ENCODE measurements at places on chromosomes 3 and 15.

GRCh38 chr3:2468816-2469215 is 370.1 kb downstream of the CNTN4 start:
- no peak for DNase-seq

GRCh38 chr15:92981333-92981732 is 81.2 kb downstream of the CHD2 start:
- DNase-seq: no peak

- DNase-seq: peak; percentile 92
Measured at GRCh38 chr3:177977381-177978158, 558.7 kb upstream of the KCNMB2 start.

- DNase-seq: peak; percentile 26
Measured at GRCh38 chr3:150607267-150608065, 4.3 kb downstream of the SELENOT start.

- DNase-seq: no peak
Measured at GRCh38 chr3:57436195-57436761, 107.9 kb downstream of the DNAH12 start.

- no peak for DNase-seq
Measured at GRCh38 chr3:126745760-126746394, 41.8 kb downstream of the CHCHD6 start.

- DNase-seq: no peak
Measured at GRCh38 chr3:154901278-154901677, 178.8 kb upstream of the MME start.

GRCh38 chr3:123523023-123523412 is 61.8 kb downstream of the HACD2 start:
- no peak for DNase-seq

DNA sequence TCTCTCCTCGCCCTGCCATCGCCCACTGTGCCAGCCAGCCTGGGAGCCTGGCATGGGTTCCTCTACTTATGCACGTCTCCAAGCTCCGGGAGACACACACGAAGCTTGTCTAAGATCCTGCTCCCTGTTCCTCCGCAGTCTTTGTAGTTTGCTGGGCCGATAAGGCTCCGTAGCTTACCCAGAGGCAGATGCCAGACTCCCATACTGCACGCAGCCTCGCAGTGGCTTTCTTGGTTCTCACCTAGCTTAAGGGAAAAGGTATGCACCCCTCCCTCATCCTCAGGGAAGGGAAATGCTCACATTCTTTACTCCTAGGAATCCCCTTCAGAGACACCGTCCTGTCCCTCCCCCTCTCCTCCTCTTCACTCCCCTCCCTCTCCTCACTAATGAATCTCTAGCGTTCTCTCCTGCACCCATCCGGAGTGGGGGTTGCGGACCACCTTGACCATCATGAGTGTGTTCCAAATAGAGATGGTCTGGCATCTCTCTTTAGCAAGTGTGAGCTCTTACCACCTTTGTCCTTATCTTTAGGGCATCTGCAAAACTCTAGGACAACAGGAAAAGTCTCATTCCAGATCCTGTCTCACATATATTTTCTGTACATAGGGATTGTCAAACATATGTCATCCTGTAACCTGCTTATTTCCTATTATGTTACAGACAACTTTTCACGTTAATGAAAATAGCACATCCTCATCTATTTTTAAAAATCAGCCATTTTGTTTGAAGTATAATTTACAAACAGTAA is 56.5 kb downstream of the TMEM266 start:
- DNase-seq: no peak

DNA sequence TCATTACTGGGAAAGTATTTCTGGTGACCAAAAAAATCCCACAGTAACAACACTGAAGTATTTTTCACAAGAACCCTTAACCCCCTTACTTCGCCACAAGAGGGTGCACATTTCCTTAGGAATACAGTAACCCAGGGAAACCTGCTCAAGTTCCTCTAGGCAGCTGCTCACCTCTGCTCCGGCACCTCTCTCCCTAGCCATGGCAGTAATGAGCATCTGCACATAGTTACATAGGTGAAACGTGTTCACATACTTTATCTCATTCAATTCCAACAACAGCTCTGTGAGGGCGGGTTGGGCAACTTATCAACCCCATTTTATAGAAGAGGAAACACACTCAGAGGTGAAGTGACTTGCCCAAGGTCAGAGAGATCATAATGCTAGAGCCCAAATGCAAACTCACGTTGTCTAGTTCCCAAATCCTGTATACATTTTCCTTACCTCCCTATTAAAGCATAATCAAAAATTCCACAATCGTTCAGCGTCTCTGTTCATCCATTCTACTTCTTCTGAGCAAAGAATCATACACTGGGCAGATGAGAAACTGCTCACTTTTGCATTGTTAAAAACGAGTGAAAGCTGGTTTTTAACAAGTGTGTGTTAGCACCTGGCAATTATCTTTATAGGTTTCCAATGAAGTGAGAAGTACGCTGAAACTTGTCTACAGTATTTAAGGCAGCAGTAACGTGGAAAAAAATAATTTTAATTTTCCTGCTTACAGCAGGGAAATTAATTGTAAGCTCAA is 90.7 kb downstream of the IGF2BP2 start:
- peak; percentile 91 for DNase-seq

DNA sequence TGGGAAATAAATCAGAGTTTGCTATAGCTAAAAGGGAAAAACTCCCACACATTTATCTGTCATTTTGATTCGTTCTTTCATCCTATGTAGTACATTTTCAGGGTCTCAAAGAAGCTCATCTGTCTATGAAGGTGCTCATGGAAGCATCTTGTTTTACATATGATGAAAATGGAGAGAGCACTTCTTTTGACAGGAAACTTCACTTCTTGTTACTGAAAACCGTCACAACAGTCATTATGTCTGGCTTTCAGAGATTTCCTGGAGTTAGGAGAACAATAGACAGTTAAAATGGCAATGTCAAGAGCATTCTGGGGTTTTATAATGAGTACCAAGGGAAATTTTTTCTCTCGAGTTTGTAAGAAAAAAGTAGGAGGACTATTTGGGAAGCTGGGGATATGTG is 83.3 kb downstream of the TMEM108 start:
- no peak for DNase-seq

- peak; percentile 3 for DNase-seq
Measured at GRCh38 chr3:59143447-59143846, 93.6 kb upstream of the CFAP20DC start.

DNA sequence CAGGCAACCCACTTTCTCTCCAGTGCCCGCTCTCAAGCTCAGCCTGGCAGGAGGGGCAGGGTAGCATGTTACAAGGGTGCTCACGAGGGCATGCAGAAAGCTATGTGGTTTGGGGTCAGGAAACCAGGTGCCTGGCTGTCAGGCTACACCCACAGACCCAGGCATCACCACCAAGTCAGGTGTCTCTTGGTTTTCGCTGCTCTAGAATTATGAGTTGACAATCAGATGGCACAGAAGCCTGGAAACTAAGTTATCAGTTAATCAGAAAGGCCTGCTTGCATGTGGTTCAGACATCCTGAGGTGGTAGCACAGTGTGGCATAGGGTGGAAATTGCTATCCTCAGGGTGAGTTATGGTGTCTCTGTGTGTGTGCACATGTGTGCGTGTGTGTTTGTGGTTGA is 16.2 kb upstream of the CCR9 start:
- no peak for DNase-seq

- peak; percentile 84 for DNase-seq
Measured at GRCh38 chr3:160331127-160331937, 67.7 kb downstream of the IFT80 start.

GRCh38 chr3:112424394-112424793 is 74.9 kb downstream of the BTLA start:
- no peak for DNase-seq

- peak; percentile 65 for DNase-seq
Measured at GRCh38 chr3:129398803-129399144, 29.7 kb downstream of the EFCAB12 start.

DNA sequence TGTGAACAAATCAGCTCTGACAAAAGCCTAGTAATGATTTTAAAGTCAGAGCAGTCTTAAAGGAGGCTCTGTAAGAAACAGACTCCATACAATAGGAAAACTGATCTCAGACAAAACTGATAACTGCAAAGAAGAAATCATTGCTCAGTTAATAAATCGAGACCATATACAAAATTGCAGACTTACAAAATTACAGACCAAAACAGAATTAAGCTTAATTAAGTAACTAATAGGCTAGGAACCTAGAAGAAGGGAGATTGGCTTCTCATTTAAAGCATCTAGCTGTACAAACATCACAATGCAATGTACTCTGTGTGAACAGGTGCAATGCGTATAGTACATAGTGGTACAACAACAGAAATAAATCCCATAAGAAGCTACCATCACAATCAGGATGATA is 46.3 kb downstream of the ZBTB20 start:
- DNase-seq: no peak
